Esophagus squamous epithelium (tissue), 5 donors: ENCODE measurements at places on chromosomes 5 and 9.

- DNase-seq = no peak
These were observed 209.2 kb downstream of the DIRAS2 start for GRCh38 chr9:90433398-90433941.

GRCh38 chr9:119844431-119844830, 475.2 kb upstream of the BRINP1 start:
- no peak for DNase-seq

DNA sequence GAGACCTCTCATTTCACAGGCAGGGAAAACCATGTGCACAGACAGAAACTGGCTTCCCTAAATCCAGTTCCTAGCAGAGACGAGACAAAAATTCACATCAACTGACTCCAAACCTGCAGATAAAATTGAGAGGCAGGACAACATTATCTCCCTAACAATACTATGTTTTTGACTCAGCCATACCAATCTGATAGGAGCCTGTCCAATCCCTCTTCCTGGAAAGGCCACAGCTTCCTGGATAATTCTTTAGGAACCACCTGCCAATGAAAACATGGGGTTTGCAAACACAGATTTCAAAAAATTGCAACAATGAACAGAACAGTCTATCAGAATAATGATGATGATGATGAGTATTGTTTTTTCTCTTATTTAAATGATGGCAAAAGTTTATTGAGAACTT, 22.4 kb downstream of the SH3TC2 start:
- no peak for DNase-seq

GRCh38 chr9:23426144-23426543, 399.9 kb downstream of the ELAVL2 start:
- no peak for DNase-seq

GRCh38 chr5:160133071-160133917, 14.0 kb upstream of the PWWP2A start:
- DNase-seq = no peak

- DNase-seq = no peak
These were observed 674 bp downstream of the LHFPL2 start for GRCh38 chr5:78647838-78648358.

DNA sequence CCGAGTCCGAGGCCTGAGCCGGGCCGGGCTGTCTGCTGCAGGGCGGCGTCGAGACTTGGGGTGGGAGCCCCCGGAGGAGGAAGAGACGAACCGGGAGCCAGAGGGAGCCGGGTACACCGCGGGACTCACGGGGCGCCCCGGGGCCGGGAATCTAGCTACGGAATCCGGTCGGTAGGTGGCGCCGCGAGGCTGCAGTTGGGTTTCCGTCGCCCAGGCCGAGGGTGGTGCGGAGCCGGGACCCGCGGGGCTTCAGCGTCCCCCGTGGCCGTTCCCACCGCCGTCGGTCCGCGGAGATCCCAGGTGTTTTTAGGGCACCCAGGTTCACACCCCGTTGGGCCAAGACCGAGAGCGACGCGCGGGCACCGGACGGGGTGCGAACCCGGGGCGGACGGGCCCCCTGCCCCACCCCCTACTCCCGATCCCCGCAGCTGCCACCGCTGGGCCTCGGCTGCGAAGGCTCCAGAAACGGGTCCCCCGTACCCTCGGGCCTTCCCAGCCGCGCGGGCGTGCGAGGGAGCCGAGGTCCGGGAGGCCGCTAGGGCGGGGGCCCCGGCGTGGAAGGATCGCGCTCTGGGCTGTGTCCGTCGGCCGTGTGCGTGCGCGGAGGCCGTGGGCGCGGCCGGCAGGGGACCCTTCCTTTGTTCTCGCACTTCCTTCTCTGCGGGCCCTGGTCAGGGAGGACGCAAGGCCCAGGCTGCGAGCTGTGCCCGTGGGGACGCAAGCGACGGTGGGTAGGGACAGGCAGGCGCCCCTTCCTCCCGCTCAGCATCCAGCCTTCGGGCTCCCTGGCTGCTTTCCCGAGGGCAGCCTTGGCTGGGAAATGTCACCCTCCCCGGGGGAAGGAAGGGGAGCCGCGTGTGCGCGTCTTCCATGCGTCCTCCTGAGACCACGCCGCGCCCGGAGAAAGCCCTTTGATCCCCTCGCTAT, 146.6 kb downstream of the GAPVD1 start:
- DNase-seq = no peak

DNA sequence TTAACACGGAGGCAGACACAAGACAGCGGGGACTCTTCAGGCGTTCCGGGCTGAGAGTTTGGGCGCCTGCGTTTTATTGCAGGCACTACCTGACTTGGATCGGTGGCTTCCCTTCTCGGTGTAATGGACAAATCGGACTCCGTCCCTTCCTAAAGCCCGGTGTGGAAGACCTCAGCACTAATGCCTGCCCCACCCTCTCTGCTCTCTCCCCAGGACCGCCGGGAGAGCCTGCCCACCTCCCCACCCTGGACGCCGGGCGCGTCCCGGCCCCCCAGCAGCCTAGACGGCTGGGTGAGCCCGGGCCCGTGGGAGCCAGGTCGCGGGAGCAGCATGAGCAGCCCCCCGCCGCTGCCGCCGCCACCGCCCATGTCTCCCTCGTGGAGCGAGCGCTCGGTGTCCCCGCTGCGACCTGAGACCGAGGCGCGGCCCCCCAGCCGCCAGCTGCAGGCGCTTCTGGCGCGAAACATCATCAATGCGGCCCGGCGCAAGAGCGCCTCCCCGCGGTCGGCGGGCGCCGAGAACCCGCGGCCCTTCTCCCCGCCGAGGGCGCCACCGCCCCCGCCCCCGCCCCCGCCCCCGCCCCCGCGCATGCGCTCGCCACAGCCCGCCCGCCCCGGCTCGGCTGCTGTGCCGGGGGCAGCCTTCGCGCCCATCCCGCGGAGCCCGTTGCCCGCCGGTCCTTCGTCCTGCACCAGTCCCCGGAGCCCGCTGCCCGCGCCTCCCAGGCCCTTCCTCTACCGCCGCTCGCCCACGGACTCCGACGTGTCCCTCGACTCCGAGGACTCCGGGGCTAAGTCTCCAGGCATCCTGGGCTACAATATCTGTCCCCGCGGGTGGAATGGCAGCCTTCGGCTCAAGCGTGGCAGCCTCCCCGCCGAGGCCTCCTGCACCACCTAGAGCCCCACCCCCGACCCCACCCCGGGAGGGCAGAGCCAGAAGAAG, 4.6 kb upstream of the MYOZ3 start:
- no peak for DNase-seq

DNA sequence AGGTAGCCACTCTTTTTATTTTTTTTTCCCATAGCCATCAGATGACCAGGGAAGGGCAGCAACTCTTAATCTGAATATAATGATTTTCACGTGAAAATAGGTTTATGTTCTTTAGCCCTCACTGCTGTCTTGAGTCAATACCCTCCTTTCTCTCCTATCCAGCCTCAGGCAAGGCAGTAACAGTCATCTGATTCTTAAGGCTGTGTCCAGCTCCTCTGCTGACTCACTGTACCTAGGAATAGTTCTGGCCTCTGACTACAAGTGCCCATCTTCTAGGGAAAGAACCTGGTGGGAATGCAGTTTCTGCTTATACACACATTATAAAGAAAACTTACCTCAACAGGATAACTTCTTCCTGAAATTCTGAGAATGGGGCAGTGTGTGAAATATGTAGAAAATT, 30.7 kb downstream of the DHX29 start:
- no peak for DNase-seq

- DNase-seq = no peak
These were observed 25.6 kb upstream of the VLDLR start for GRCh38 chr9:2595973-2596372.

GRCh38 chr9:135828656-135829055, 78.7 kb downstream of the CAMSAP1 start:
- DNase-seq = no peak
